ENCODE measurements at places on chromosomes 11 and 22.

- no peak for DNase-seq
These were observed 597 bp upstream of the PLXNB2 start for GRCh38 chr22:50307890-50308596.

- no peak for DNase-seq
These were observed 20.5 kb downstream of the SCUBE2 start for GRCh38 chr11:9070749-9071491.

- DNase-seq, result no peak
These were observed 12.4 kb downstream of the ADM start for GRCh38 chr11:10317151-10317755.

GRCh38 chr11:17748761-17749721 lies 14.5 kb downstream of the KCNC1 start:
- DNase-seq, result no peak

DNA sequence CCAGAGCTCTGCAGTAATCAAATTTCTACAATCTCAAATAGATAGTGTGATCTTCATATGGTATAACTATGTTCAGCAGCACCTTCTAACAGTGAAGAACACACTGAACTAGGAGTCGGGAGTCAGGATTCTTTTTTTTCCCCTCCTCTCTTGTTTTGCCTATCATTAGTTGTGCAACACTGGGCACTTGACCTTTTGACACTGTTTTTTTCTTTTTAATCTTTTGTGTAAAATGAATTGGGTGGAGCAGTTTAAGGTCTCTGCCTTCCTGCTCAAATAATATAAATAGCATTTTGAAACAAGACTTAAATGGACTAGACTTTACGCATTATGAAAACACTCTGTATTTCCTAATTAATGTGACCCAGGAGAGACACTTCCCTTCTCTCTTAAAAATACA lies 39.7 kb downstream of the CTSC start:
- DNase-seq, result no peak

DNA sequence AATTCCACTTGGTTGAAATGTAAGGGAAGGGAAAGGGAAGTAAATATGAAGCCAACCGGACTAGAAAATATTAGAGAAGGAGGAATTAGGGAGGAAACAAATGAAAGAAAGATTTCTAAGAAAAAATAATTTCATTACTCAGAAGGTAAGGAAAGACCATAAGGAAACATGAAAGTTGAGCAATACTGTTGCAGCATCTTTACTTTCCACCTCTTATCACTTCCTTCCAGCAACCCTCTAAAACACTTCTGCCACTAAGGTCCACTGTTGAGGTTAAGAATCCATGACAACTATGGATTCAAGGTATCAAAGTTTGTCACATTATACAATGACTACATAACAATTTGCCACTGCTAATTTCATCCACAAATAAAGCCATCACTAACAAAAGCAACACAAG lies 308.6 kb downstream of the DLG2 start:
- DNase-seq, result no peak

GRCh38 chr11:72026090-72026489 lies 27.4 kb downstream of the IL18BP start:
- DNase-seq, result no peak

GRCh38 chr11:32433914-32434355 lies 1.4 kb downstream of the WT1 start:
- no peak for DNase-seq

DNA sequence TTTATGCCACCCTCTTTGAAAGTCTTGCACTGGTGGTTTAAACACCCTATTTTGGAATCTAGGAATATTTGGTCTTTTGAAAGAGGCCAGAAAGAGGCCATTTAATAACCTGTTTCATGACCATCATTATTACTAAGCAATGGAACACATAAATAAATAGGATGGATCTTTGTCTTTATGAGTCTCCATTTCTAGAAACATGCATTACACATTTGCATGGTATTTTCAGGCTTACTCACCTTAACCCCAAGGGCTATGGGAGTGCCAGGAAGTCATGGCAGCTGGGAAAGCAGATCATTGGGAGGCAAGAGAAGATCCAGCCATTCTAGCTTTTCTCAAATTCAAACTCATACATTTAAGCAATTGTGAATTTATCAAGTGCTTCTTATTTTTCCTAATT lies 185.8 kb upstream of the POU2AF2 start:
- DNase-seq, result no peak

DNA sequence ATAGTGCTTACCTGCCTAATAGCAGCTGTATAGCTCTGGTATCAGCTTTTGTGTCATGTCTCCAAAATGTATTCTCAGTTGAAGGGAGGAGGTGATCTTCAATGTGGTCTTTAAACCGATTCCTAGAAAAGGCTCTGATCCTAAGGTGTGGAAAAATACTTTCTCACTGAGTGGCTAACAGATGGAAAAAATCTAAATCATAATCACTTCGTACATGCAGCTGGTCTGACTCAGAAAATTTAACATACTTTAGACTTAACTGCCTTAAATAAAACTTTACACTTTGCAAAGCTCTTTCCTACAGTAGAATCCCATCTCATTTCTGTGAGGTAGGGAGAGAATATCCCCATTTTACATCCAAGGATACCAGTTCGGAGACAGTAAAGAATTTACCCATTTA lies 38.0 kb downstream of the C2CD3 start:
- DNase-seq, result no peak
